ENCODE measurements at places on chromosomes 7 and 10.

DNA sequence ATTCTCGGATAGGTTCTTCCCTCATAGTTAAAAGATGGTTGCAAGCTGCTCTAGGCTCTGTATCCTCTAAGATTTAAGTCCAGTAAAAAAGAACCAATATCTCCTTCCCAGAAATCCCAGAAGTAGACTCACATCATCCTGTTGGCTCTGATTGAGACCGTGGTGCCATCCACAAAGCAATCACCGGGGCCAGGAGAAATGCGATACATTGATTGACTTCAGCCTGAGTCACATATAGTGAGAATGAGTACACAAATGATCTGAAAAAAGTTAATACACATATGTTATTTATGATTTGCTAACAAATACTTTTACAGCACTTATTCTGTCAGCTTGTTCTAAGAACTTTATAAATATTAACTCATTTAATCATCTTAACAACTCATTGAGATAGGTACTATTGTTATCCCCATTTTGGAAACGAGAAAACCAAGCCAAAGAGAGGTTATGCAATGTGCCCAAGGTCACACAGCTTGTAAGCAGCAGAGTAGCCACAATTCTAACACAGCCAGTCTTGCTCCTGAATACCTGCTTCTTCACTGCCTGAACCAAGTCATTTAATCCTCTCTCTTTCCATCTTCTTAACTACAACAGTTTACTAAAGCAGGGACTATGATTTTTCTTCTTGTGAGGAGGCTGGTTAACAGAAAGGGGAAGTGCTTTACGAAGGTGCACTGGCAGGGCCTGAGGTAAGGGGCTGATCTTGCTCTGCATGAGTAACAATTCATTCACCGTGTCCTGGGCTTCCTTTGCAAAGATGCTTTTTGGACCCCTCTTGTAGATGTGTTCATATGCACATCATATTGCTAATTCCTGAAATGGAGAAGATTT is 177.0 kb downstream of the REEP3 start:
- DNase-seq: no peak

GRCh38 chr7:2737771-2738540 is 50.0 kb downstream of the AMZ1 start:
- DNase-seq: no peak

- no peak for DNase-seq
Measured at GRCh38 chr7:155758348-155758747, 53.9 kb downstream of the SHH start.

DNA sequence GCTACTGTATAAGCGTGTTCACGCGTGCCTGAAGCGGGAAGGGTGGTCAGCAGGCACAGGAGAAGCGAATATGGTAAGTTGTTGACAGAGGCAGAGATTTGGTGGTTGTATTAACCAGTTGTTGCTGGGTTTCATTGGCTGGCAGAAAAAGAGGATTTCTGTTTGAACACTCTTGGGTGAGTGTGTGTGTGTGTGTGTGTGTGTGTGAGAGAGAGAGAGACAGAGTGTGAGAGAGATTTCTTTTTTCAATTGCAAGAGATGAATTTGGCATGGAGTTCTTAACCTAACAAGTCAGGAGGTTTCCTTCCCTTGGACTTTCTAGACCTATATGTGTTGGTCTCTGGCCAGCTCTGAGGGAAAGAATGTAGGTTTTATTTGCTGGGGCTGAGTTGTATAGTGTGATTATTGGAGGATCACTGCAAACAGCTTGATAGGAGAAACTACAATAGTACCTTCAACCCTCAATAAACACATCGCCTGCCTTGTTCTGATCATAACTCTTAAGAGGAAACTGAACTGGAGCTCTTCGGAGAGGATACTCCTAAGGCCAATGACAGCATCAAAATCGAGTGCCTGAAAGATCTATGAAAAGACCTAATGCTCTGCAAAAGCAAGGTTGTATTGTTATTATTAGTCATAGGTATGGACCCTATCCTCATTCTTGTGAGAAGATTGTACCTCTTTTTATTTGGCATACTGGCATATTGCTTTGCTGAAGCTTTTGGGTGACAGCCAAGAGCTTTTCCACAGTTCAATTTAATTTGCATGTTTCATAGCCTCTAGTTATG is 1.2 kb downstream of the MCU start:
- no peak for DNase-seq

GRCh38 chr10:22606164-22606614 is 108.2 kb downstream of the PIP4K2A start:
- no peak for DNase-seq

DNA sequence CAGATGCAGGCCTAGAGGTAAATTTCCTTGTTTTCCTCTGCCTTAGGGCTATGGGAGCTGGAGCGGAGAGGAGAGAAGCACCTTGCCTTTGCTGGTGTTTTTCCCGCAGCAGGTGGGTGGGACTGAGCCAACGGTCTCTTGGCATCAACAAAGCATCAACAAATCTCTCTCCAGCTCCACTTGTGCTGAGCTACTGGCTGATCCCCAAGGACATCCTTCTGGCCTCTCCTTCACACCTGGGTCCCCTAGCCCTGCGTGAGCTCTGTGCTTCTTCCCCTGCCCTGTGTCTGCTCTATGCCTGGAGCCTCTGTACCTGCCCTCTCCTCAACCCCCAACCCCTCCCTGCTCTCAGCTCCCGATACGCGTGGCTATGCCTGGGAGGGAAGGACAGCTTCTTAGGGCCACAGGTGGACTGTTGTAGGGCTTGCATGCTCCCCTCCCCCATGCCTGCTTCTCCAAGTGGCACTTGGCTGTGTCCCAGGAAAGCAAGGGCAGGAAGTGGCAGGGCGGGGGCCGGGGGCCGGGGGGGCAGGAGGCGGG is 3.2 kb upstream of the CLDN4 start:
- no peak for DNase-seq

DNA sequence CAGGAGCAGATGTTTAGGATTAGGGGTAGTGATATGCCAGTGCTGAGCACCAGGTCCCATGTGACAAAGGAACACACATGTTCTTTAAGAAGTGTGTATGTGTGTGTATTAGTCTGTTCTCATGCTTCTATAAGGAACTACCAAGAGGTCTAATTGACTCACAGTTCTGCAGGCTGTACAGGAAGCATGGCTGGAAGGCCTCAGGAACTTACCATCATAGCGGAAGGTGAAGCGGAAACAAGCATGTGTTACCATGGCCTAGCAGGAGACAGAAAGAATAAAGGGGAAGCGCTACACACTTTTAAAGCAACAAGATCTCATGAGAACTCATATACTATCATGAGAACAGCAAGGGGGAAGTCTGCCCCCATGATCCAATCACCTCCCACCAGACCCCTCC is 22.8 kb upstream of the PDZD8 start:
- DNase-seq: no peak

- no peak for DNase-seq
Measured at GRCh38 chr7:12661581-12661980, 25.9 kb upstream of the ARL4A start.

GRCh38 chr10:118106426-118106825 is 59.7 kb upstream of the RAB11FIP2 start:
- no peak for DNase-seq

- no peak for DNase-seq
Measured at GRCh38 chr10:26172131-26172530, 44.4 kb upstream of the GAD2 start.

DNA sequence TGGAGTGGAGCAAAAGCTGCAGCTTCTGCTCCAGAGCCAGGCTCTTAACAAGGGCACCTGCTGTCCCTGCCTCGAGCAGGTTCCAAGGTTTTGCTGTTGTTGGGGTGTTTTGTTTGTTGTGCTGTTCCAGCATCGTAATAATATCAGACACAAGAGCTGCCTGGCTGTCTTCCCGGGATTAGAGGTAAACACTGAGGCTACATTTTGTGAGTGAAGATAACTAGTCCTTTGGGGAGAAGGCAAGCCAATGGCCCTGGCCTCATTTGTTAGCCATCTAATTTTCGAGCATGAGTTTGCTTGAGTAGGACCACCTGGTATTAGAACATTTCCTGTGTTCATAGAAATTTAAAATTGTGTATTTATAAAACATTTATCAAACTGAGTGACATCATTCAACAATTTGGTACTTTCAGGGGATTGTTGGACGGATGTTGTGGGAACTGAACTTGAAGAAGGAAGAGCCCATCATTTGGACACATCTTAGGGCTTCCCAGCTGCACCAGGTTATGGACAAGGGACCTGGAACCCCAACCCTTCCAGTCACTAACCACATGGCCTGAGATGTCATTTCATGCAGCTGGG is 555.0 kb downstream of the TNS3 start:
- DNase-seq: no peak

- DNase-seq: no peak
Measured at GRCh38 chr7:51308265-51308664, 8.3 kb downstream of the COBL start.

- DNase-seq: no peak
Measured at GRCh38 chr7:135499818-135500217, 10.1 kb downstream of the CNOT4 start.

Measured in stimulated activated CD4-positive, alpha-beta T cell treated with anti-CD3 and anti-CD28 coated beads, Interleukin-1b, Interleukin-23, amount 100 ng/mL, for 48 hours (primary cell).